Naive thymus-derived CD4-positive, alpha-beta T cell (primary cell): ENCODE measurements at places on chromosomes 1 and 21. TPM values are rescaled to one million over a fixed set of nuclear protein-coding genes. Genes with fewer than 3 reads are reported as not detected.

DNA sequence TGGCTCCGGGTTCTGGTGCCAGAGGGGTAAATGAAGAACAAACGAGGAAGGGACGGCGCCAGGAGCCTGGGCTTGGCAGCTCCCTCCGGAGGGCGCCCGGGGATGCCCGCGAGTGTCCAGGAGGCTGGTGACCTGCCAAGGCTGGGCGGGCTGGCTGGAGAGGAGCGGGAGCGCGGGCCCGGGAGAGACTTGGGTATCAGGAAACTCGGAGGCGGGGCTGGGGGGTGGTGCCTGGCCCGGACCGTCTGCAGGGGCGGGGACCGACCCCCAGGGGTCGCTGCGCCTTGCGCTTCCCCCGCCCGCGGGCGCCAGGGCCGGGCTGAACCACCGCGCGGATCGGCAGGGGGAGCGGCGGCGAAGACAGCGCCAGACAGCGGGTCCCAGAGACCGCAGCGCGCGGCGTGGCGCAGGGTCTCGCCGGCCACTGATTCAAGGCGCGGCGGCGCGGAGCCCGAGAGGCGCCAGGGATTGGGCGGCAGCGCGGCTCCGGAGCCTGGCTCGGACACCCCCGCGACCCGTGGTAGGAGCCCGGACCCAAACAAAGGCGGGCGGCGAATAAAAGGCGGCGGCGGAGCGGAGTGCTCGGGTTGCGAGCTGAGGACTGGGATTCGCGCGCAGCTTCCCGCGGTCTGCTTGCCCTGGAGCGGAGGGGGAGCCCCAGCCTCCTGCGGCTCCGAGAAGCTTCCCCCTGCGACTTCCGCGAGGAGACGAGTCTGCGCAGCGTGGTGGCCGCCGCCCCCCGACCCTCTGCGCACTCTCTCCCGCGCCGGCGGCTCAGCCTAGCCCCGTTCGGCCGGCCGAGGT is at the start of gene DISP3:
DISP3 (plus strand) TSS at position 585 of the 804 bp plus-strand sequence. CDS start 21,838 bp downstream, outside the sequence.
- H3K4me1 ChIP-seq, result peaks cover 4% of the 10 kb centered on the region
- peaks cover 6% of the 10 kb centered on the region for H3K27me3 ChIP-seq
- DNase-seq, result peak; percentile 79
- no peaks in the 10 kb centered on the region for H3K36me3 ChIP-seq
- peak within 1 kb of the TSS; percentile 47 for H3K4me3 ChIP-seq
- no peak within 1 kb of the TSS for H3K27ac ChIP-seq

GRCh38 chr1:221302357-221302756 is 423.1 kb downstream of the HLX start:
- H3K36me3 ChIP-seq, result no peaks in the 10 kb centered on the region
- no peaks in the 10 kb centered on the region for H3K4me1 ChIP-seq
- H3K4me3 ChIP-seq, result no peak overlapping the region
- DNase-seq, result no peak
- no peaks in the 10 kb centered on the region for H3K27me3 ChIP-seq

DNA sequence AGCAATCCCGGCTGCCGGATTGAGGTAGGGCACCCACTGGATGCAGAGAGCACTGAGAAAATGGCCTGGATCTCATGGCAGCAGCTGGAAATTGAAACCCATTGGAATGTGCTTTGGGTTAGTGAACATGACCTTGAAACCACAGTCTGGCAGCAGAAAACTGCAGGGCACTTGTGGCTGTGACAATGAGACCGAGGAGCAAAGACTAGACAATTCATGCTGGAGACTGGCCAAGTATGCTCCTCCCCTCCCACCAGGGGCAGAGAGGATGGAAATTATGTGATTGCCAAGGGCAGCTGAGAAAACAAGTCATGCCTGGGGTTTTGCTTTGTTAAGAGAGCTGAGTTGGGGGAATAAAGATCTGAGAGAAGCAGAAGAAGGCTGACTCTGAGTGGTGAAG is 60.7 kb downstream of the ZNF697 start:
- H3K4me1 ChIP-seq, result no peaks in the 10 kb centered on the region
- no peak for DNase-seq
- no peak overlapping the region for H3K4me3 ChIP-seq
- no peaks in the 10 kb centered on the region for H3K36me3 ChIP-seq
- no peak overlapping the region for H3K27ac ChIP-seq
- H3K27me3 ChIP-seq, result no peaks in the 10 kb centered on the region

DNA sequence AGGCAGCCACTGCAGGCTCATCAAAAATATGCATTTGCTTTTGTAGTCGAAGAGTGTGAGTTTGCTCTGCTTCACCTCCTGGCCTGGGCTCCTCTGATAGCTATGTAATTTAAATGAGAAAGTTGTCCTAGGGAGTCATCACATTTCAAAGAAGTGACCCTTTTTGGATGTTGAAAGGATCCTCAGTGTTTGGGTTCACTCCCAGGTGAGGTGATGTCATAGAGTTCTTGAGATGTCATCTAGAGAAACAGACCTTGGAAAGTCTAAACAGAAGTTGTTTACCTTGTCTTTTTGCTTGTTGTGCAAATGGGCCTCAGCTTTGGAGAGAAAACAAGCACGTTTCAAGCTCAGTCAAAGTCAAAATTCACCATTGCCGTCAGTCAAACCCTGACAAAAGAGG is 92.0 kb upstream of the BARHL2 start:
- no peak overlapping the region for H3K27ac ChIP-seq
- no peaks in the 10 kb centered on the region for H3K36me3 ChIP-seq
- no peak for DNase-seq
- no peak overlapping the region for H3K4me3 ChIP-seq
- H3K4me1 ChIP-seq, result no peaks in the 10 kb centered on the region

- no peaks in the 10 kb centered on the region for H3K27me3 ChIP-seq
- no peak overlapping the region for H3K27ac ChIP-seq
- no peaks in the 10 kb centered on the region for H3K36me3 ChIP-seq
- peak; percentile 15 for DNase-seq
- H3K4me3 ChIP-seq, result no peak overlapping the region
These were observed 1.9 kb downstream of the TTF2 start for GRCh38 chr1:117061986-117062415.

DNA sequence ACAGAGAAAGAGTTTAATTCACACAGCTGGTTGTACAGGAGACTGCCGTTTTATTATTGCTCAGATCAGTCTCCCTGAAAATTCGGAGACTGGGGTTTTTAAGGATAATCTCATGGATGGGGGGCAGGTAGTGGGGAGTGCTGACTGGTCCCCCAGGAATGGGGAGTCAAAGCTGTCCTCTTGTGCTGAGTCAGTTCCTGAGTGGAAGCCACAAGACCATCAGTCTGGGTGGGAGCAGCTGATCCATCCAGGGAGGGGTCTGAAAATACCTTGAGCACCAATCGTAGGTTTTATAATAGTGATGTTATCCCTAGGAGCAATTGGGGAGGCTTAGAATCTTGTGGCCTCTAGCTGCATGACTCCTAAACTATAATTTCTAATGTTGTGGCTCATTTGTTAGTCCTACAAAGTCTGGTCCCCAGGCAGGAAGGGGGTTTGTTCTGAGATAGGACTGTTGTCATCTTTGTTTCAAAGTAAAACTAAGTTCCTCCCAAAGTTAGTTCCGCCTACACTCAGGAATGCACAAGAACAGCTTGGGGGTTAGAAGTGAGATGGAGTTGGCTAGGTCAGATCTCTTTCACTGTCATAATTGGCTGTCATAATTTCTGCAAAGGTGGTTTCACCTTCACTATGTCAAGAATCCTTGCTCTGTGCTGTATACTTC is 50.3 kb downstream of the TRAF5 start:
- peaks cover 26% of the 10 kb centered on the region for H3K36me3 ChIP-seq
- no peak overlapping the region for H3K4me3 ChIP-seq
- H3K4me1 ChIP-seq, result no peaks in the 10 kb centered on the region
- no peak overlapping the region for H3K27ac ChIP-seq

PCSK9 gene
- total RNA-seq, result not detected in 2 replicates
